ENCODE measurements at places on chromosomes 3 and 15.

DNA sequence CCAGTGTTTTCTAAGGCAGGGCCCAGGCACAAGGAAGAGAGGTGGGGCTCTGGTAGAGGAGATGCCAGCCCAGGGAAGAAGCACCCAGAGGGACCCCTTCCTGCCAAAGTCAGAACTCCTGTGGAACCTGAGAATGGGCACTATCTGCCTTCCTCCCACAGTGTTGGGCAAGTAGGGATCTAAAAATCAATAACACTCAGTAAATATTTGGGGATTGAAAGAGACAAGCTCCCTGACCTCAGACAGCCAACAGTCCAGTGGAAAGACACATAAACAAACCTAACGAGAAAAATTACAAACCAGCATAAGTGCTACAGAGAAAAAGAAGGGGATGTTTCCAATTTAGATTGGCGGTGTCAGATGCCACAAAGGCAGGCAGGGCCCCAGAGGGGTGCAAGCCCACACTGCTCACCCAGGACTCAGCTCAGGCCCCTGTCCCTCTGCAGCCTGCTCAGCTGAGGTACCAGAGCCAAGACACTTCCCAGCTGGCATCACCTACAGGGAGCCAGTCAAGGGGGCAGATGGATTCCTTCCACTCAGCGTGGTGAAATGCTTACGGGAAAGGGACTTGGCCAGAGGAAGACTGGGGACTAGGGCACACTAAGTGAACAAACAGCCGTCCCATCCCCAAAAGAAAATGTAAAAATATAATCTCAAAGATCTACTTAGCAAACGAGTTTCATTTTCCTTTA, 15.9 kb downstream of the ADCY5 start:
- DNase-seq, result no peak

- no peak for DNase-seq
These were observed 55.4 kb downstream of the SPRED1 start for GRCh38 chr15:38307861-38308641.

- no peak for DNase-seq
These were observed 195.1 kb downstream of the UBE3A start for GRCh38 chr15:25243800-25244097.

DNA sequence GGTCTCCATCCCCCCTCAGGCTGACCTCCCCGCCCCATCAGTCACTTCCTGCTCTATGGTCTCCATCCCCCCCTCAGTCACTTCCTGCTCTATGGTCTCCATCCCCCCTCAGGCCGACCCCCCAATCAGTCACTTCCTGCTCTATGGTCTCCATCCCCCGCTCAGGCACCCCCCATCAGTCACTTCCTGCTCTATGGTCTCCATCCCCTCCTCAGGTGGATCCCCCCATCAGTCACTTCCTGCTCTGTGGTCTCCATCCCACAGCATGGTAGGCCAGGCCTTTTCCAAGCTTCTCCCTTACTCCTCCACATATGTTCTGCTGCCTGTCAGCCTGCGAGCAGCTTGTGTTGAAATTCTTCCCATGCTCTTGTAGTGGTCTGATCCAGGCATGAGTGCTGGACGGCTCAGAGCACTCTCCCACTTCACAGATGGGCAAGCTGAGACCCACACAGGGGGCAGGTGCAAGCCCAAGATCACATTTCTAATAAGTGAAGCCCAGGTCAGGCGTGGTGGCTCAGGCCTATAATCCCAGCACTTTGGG, 36.8 kb downstream of the BDH1 start:
- no peak for DNase-seq

DNA sequence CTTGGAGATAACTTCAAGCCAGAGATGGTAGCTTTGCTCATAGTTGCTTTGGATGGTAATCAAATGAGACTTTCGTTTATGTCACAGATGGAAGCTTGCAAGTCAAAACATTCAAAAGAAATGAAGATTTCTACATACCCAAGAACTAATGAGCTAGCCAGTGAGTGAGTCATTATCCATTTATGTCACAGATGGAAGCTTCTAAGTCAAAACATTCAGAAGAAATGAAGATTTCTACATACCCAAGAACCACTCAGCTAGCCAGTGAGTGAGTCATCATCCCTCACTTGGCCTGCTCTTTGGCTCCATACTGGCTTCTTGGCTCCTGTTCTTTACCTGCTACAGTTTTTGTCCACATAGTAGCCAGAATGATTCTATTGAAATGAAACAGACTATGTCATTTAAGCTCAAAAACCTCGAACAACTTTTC, 559.8 kb upstream of the CBLB start:
- DNase-seq, result no peak

- DNase-seq, result no peak
These were observed 887 bp downstream of the OXTR start for GRCh38 chr3:8768364-8769087.

DNA sequence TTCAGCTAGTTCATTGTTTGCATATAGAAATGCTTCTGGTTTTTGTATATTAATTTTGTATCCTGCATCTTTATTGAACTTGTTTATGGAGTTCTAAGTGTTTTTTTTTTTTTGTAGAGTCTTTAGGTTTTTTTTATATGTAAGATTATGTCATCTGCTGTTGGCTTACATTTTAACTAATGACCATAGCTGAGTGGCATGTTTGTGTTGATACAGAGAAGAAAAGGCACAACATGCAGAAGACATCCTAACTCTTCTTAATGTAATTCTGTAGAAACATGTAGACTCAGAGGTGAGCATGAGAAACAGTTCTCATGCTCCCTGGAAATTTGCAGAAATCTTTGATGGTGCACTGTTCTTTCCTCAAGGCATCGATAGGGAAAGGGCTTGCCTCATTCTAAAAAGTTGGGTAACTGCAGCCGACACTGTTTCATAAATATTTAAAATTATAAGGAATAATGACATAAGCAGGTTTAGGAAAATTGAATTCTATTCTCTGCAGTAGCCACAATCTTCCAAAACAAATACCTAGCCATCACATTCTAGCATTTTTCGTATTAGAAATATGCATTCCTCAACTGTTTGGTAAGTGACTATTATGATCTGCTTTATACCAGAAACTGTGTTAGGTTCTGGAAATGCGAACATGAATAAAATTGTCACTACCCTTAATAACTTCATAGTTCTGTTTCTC, 499.6 kb upstream of the KCNMB2 start:
- DNase-seq, result no peak

- DNase-seq, result no peak
These were observed 634.8 kb upstream of the BCHE start for GRCh38 chr3:166472015-166472414.

DNA sequence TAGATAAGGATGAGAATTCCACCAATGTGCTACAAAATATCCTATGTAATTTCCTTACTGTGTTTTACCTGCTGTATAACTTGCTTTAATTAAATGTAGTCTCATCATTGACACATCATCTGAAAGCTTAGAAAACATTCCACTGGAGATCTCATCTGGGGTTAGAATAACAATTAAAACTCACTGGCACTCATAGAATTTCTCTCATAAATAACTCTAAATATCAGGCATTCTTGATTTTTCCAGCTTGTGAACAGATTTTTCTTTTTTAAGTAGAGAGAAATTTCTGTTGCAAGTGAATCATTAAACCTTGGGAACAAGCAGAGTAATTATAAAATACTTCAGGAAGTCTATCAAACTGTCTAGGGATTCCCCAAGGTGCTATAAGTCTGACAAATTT, 843.8 kb downstream of the NAALADL2 start:
- no peak for DNase-seq

GRCh38 chr3:166809520-166809919, 570.6 kb downstream of the ZBBX start:
- no peak for DNase-seq
